T-helper 1 cell (primary cell): ENCODE measurements at places on chromosomes 16 and 17.

DNA sequence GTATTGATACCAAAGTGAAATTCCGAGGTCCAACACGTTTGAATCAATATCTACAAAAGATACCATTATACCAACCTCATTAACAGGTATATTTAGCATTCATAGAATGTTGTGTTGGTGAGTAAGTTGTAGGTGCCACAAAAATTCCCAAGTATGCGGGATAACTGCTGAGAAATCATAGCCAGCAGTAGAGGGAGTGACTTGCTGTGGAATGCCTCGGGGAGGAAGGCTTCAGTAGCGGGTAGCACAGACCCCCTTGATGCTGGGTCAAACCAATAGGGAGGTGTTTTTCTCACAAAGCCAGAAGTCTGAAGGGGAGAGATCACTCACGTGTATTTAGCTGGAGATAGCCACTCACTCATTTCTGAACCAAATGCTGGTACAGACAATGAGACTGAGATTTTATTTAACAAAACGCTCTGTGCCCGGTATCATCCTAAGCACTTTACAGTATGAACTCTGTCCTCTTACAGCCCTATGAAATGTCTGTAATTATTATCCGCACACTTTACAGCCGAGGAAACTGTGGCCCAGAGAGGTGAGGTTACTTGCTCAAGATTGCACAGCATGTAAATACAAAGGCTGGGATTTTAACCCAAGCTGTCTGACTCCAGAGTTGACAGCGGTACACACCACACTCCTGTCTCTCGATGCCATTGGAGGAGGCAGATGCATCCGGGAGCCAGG lies 23.1 kb downstream of the HSBP1 start:
- DNase-seq, result no peak

- peak; percentile 68 for DNase-seq
Measured at GRCh38 chr16:89828199-89828869, at the start of gene SPIRE2. TSS of gene SPIRE2 (plus strand) at chr16:89828475. CDS start at chr16:89828551, 76 bp downstream.

GRCh38 chr16:86959091-86959651 lies 358.0 kb downstream of the C16orf95 start:
- no peak for DNase-seq

GRCh38 chr16:13606804-13607203 lies 313.1 kb upstream of the ERCC4 start:
- DNase-seq, result no peak

DNA sequence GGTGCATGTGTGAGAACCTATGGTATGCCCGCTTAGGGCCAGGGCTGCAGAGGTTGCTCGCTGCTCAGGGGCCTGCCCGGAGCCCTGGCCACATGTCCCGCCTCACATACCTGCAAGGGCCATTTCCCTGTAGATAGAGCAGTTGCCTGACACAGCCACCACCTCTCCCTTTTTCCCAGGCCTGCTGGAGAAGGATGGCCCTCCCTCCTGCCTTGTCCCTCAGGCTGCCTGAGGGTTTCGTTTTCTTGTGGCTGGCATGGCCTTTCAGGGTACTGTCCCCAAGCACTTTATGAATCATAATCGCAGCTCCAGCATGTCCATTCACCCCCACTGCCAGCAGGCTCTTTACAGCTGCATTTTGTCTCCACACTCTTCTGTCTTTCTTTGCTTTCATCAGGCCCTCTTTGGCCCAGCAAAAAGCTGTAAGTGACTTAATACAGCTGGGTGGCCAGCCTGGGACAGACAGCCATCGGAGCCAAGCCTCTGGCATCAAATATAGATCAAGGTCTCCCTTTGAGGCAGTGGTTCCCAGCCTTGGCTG lies 65.7 kb downstream of the MPRIP start:
- DNase-seq, result no peak

GRCh38 chr17:67617304-67617899 lies 100.3 kb upstream of the NOL11 start:
- no peak for DNase-seq

- no peak for DNase-seq
Measured at GRCh38 chr17:78544881-78545755, 32.1 kb downstream of the DNAH17 start.

- no peak for DNase-seq
Measured at GRCh38 chr17:50258647-50259476, 15.4 kb upstream of the TMEM92 start.

DNA sequence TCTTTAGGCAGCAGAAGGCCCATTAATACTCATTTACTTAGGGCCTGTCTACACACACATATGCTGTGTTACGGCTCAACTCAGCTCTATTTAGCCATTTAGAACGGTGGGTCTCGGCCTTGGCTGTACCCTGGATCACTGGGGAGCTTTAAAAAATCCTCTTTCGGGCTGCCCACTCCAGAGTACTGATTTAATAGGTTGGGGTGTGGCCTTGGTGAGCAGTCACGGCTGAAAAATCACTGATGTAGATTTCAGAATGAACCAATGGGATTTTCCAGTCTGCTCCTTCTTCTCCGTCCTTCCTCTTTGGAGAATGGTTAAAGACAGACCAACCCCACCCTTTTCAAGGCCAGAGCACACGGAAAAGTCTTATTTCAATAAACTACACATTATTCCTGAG lies 223.5 kb downstream of the CCDC182 start:
- no peak for DNase-seq

DNA sequence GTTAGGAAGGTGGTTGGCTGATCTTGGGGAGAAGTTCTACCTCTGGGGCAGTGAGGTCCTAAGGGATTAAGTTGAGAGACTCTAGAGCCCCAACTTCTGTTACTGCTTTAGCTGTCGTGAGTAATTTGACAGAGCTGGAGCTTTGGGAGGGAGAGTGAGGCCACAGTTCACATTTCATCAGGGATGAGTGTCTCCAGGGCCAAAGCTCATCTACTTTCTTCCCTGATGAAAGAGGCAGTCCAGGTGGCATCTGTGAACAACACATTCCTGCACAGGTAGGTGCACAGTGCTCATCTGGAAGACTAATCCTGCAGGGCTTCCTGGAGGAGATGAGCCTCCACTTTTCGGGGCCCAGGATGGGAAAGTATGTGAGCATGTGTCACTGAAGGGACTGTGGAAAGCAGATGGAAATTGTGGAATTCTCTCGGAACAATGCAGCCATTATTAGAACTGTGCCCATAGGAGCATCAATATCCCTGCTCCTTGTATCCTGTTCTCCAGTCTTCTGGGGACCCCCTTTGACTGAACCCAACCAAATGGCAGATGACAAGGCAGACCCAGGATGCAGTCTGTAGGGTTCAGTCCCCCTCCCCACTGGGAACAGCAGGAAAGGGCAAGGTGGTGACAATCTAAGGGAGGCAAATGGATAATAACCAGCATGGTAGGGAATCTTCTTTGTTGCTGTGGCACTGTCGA lies 9.0 kb downstream of the DYNLL2 start:
- no peak for DNase-seq

DNA sequence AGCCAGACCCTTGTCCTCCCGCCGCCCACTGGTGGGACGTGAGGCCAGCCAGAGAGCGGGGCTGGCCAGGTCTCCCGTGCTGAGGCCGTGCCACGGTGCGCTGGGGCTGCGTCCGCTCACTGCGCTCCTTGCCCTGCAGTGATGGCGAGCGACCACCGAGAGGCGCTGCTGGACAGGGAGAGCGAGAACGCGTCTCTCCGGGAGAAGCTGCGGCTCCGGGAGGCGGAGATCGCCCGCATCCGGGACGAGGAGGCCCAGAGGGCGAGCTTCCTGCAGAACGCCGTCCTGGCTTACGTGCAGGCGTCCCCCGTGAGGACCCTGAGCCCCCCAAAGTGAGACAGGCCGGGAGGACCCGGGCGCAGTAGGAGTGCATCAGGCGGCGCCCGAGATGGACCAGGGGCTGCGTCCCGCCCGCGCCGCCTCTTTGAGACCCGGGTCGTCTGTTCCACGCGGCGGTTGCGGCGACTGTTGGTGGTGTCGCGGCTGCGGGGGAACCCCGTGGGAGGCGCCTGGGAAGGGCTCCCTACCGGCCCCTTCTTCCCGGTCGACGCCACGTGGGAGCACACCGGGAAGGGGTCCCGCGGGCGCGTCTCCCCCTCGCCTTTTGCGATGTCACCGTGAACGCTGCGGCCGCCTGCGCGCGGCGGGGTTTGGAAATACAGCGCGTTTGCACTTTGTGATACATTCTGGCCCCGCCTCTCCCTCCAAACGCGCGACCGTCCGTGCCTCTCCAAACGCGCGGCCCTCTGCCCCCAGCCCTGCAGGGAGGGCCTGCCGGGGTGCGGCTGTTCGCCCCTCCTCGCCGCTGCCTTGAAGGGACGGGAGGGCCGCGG lies 792 bp upstream of the RAC3 start:
- peak; percentile 83 for DNase-seq

DNA sequence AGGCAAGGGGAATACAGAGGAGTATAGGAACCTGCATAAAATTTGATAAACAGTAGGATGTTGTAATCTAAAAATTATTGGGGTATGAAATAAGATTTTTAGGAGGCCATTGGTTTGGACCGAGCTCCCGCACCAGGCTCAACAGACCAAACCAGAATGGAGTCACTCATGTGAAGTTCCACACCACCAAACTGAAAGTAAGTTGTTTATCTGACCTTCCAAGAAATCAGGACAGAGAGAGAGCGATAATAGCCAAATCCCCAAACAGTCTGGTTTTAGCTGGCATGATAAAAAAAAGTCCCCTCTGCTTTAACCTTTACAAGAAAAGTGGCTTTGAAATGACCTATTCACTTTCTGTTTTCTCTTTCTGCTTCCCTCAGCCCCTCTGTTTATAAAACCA lies 45.7 kb upstream of the SIAH1 start:
- no peak for DNase-seq
